AG04450 (cell line): ENCODE measurements at places on chromosomes 12 and 14.

DNA sequence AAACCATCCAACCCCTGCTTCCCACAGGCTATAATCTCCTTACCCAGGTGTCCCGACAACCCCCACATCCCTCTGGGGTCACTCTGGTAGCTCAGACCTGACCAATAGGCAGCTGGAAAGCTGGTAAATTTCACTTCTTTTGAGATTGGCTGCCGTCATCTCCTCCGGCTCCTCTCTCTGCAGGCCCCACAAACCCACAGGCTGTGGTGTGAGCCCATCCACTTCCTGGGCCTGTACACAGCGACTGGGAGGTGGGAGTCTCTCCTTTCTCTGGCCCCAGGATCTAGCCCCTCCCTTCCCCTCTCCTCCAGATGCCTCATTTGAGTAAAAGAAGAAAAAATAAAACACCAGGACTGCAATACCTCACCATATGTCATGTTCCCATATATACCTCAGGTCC, 709 bp downstream of the INHBC start:
- DNase-seq: no peak

GRCh38 chr14:98952593-98953350, 319.2 kb downstream of the BCL11B start:
- DNase-seq: no peak

DNA sequence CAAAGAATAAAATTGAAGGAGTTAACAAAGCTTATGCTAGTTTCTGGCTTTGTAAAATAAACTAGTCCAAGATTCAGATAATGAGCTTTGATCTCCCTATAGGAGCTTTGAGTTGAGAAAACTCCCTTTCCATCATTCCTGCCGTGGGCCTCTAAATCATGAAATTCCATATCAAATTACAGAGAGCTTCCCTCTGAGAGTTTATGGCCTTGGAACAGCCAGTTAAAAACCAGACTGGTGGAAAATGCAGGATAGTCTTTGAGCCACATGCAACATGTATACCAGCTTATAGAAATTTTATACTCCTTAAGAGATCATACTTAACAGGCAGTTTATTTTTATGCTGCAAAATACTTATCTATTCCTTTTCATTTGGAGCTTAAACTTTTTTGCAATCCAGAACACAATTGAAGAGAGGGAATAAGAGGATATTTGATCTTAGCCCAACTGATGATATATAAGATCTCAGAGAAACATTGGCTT, 175.8 kb upstream of the ATP2B1 start:
- no peak for DNase-seq

- peak; percentile 63 for DNase-seq
Observed at GRCh38 chr12:63822352-63822751, 22.1 kb upstream of the SRGAP1 start.

DNA sequence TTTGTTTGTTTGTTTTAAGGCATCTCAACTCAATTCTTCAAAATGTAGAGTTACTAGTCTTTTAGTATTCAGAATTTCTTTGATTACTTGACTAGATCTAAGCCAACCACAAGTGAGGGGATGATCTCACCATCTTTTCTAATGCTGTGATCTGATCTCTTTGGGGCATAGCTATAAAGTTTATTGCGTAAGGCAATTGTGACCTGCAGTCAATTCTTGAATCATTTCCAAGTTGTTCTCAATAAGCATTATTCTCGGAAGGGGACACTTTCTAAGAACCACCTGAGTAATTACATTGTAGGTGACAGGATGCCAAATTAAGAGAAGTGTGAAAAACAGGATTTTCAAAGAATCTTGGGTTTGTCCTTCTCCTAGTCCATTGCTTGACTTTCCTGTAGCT, 13.1 kb downstream of the DACT1 start:
- DNase-seq: no peak

DNA sequence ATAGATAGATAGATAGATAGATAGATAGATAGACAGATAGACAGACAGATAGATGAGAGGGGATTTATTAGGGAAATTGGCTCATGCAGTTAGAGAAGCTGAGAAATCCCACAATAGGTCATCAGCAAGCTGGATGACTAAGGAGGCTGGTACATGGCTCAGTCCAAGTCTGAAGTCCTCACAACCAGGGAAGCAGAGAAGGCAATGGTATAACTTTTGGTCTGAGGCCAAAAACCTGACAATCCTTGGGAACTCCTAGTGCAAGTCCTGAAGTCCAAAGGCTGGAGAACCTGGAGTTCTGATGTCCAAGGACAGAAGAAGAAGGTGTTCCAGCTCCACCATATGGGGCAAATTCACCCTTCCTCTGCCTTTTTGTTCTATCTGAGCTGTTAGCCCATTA, 517.6 kb upstream of the ATP2B1 start:
- no peak for DNase-seq

DNA sequence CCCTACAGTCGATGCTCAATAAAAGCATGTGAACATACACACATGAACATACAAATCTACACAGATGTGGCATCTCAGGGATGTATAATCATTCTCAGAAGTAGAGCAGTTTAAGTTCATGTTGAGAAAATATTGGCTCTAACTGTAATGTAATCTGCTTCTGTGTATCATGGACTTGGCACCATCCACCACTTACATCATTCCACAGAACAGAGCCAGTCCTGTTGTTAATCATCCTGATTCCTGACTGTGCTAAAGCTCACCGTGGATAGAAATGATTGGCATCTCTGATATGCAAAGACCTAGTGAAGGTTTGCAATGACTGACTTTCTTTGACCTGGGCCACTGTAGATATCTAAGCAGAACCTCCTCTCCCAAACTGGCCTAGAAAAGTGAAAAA, 1141.3 kb downstream of the BCL11B start:
- no peak for DNase-seq

DNA sequence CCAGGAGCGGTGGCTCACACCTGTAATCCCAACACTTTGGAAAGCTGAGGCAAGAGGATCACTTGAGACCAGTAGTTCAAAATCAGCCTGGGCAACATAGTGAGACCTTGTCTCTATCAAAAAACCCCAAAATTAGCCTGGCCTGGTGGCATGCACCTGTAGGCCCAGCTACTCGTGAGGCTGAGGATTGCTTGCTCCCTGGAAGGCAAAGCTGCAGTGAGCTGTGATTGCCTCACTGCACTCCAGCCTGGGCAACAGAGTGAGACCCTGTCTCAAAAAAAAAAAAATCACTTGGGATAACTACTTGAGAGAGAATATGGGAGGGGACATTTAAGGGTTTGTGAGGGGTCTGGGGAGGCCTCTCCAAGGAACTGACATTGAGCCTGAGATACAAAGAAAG, 109.0 kb downstream of the GPATCH2L start:
- DNase-seq: no peak

- DNase-seq: no peak
Observed at GRCh38 chr14:69943084-69943780, 64.0 kb downstream of the SMOC1 start.

- no peak for DNase-seq
Observed at GRCh38 chr12:75606151-75606550, 94.7 kb upstream of the KRR1 start.

- DNase-seq: no peak
Observed at GRCh38 chr12:116080415-116080814, 197.1 kb downstream of the MED13L start.

- DNase-seq: no peak
Observed at GRCh38 chr12:84660139-84660538, 252.5 kb downstream of the SLC6A15 start.

- no peak for DNase-seq
Observed at GRCh38 chr14:76950055-76951020, 78.2 kb downstream of the IRF2BPL start.

DNA sequence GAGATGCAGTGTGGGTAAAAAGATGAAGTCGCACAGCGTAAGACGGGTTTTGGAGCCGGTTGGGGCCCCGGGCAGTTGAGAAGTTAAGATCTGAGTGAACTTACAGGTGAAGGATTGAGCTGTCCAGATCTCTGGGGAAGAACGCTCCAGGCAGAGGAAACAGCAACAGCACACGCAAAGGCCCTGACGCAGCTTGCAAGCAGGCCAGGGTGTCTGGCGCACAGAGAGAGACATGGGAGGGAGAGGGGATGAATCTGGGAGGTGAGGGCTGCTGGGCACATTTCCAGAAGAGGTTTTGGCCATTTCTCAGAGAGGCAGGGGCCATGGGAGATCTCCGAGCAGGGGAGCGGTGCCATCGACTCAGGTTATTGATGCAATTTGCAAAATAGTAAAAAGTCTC, 31.0 kb downstream of the MYL2 start:
- DNase-seq: no peak

GRCh38 chr12:110849221-110849620, 2.4 kb downstream of the CCDC63 start:
- DNase-seq: no peak

DNA sequence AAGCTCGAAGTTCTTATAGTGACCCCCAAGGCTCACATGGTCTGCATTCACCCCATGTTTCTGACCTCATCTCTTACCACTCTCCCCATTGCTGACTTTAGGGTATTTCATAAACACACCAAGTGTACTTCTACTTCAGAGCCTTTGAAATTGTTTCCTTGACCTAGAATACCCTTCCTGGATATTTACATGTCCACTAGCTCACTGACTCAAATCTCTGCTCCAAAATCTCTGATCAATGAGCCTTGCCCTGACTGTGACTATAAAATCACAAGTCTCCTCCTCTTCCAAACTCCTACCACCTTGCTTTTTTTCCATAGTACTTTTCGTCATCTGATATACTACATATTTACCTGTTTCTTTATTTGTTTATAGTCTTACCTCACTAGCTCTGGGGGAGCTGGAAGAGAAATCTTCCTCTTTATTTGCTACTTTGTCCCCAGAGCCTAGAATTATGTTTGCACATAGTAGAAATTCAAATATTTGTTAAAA, 105.1 kb downstream of the RMST start:
- no peak for DNase-seq

GRCh38 chr12:67386869-67387565, 117.9 kb downstream of the CAND1 start:
- no peak for DNase-seq

DNA sequence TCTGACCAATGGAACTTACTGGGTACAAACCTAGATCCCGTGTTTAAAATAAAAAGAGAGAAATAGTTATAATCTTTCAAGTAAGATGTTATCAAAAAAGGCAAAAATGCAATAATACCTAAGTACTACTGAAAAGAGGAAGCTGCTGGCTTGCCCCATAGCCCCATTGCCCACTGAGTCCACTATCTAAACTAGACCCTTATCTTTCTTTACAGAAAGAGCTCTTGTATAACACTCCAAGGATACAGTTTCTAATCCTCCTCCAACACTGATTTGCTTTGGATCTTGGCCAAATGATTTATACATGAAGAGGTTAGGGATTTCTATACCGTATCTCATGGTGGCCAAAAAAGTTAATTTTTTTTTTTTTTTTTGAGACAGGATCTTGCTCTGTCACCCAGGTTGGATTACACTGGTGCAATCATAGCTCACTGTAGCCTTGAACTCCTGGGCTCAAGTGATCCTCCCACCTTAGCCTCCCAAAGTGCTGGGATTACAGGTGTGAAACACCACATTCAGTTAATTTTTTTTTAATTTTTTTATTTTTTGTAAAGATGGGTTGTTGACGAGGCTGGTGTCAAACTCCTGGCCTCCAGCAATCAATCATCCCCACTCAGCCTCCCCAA, 2.6 kb downstream of the GXYLT1 start:
- DNase-seq: no peak

- DNase-seq: no peak
Observed at GRCh38 chr12:93183940-93184671, 193.6 kb upstream of the NUDT4 start.

GRCh38 chr12:47303995-47304560, 224.3 kb upstream of the AMIGO2 start:
- no peak for DNase-seq

- no peak for DNase-seq
Observed at GRCh38 chr12:24111086-24111485, 161.6 kb upstream of the SOX5 start.
